Stimulated activated CD4-positive, alpha-beta T cell treated with anti-CD3 and anti-CD28 coated beads, TNF-alpha, amount 100 ng/mL, for 4 hours (primary cell): ENCODE measurements at places on chromosomes 4 and X.

- no peak for DNase-seq
Measured at GRCh38 chr4:184806711-184807110, 19.1 kb downstream of the ACSL1 start.

- DNase-seq, result no peak
Measured at GRCh38 chrX:56733459-56734046, 4.5 kb downstream of the NBDY start.

- no peak for DNase-seq
Measured at GRCh38 chrX:109954955-109955354, 48.0 kb upstream of the TMEM164 start.

DNA sequence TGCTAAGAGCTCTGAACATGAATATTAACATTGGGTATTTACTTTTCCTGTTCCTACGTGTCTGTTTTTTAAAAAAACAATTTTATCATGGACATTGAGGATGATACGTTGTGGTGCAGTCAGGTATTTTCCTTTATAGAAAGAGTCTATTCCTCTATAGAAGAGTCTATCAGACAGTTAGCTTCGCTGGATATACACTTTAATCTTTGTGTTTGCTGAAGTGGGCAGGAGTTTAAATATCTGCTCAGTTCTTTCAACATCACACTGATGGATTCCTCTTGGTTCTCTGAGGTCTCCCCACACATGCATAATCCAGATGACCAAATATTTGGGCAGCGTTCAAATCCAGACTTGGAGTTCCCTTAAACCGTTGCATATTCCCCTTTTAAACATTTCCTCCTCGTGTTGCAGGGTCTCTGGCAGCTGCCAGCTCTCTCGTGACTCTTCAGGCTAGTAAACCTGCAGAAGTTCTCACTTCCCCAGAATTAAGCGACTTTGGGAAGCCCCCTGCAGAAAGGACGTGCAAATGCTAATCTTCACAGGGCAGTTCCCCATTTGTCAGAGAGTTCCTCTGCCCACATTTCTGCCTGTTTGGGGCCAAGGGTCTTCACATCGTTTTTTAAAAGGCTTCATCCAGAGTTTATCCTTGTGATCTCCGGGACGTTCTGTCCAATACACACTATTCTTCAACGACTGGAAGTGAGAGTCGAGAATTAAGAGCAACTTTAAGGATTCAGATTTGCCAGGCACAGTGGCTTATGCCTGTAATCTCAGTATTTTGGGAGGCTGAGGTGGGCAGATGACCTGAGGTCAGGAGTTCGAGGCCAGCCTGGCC, 20.5 kb upstream of the DHRSX start:
- no peak for DNase-seq

- DNase-seq, result no peak
Measured at GRCh38 chr4:118290951-118291350, 61.9 kb downstream of the PRSS12 start.

DNA sequence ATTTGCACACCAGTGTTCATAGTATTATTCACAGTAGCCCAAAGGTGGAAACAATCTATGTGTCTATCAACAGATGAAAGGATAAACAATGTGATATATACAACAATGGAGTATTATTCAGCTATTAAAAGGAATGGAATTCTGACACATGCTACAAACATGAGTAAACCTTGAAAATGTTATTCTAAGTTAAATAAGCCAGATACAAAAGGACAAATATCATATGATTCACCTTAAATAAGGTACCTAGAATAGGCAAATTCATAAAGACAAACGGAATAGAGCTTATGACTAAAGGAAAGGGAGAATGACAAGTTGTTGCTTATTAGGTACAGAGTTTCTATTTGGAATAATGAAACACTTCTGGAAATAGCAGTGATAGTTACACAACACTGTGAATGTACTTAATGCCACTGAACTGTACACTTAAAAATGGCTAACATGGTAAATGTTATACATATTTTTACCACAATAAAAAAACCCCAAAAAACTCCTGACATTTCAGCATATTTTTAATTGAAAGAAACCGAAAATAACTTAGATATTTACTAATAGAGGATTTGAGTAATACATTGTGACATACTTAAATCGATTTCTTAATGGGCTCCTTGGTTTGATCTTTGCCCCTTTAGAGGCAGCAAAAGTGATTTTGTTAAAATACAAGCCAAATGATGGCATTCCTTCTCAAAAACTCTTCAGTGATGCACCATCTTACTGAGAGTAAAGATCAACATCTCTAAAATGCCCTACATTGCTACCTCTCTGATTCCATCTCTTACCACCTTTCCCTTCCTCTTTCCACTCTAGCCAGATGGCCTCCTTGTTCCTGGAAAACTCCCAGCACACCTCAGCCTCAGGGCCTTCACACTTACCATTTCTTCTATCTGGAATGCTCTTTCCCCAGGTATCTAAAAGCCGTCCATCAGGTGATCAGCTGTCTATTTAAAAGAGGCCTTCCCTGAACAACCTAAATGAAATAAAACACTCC, 8.6 kb upstream of the CYP2U1 start:
- no peak for DNase-seq

- no peak for DNase-seq
Measured at GRCh38 chr4:76741663-76742020, 156.3 kb downstream of the SOWAHB start.

GRCh38 chrX:150334100-150334499, 29.0 kb upstream of the MAMLD1 start:
- no peak for DNase-seq
